ENCODE measurements at places on chromosomes 5 and 9.

DNA sequence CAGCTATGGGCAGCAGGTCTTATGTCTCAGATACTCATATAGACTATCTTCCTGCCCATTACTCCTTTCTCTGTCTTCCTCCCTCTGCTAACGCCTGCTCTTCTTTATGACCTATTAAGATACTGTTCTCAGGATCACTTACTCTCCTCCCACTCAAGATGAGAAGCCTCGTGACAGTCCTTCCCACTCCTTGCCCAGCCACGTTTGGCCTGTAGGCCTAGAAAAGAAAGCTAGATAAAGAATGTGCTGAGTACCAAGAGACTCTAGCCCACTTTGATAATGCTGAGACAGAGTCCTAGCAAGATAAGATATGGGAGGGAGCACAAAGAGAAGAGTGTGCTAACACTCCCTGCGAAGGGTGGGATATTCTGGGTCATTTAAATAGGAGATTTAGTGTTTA, 6.8 kb upstream of the DENND4C start:
- DNase-seq, result no peak

DNA sequence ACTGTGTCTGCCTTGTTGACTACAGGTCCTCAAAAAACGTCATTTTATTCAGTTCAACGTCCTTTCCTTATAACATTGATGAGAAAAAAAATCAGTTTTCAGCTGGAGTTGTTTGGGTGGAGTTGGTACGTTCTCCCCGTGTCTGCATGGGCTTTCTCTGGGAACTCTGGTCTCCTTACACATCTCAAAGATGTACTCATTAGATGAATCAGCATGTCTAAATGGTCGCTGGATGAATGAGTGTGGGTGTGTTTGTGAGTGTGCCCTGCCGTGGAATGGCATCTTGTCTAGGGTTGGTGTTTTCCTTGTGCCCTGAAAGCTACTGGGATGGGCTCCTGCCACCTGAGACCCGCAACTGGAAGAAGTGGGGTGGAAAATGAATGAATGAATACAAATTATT, 30.1 kb downstream of the EGR1 start:
- DNase-seq, result no peak

- no peak for DNase-seq
Measured at GRCh38 chr9:105346273-105346672, 101.6 kb upstream of the FSD1L start.

- no peak for DNase-seq
Measured at GRCh38 chr5:52560366-52560765, 227.3 kb upstream of the ITGA1 start.

GRCh38 chr5:32710550-32711361, at the start of gene NPR3:
NPR3 (plus strand) TSS chr5:32711321; CDS start chr5:32711777, 456 bp downstream.
- no peak for DNase-seq

DNA sequence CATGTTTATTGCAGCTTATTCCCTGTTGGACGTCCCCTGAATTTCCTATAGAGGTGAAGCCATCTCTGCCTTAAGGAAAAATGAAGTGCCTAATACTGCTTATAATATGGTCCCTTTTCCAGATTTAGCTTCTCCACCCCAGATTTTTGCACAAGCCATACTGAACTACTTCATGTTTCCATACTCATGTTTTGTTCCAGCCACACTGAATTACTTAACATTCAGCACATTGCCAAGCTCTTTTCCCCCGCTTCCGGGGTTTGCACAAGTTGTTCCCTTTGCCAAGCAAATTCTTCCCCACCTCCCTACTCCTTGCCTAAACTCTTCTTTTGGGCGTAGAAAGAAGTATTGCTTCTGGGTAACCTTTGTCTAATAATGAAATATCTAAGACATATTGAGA, 1.7 kb upstream of the CNTRL start:
- DNase-seq, result no peak

DNA sequence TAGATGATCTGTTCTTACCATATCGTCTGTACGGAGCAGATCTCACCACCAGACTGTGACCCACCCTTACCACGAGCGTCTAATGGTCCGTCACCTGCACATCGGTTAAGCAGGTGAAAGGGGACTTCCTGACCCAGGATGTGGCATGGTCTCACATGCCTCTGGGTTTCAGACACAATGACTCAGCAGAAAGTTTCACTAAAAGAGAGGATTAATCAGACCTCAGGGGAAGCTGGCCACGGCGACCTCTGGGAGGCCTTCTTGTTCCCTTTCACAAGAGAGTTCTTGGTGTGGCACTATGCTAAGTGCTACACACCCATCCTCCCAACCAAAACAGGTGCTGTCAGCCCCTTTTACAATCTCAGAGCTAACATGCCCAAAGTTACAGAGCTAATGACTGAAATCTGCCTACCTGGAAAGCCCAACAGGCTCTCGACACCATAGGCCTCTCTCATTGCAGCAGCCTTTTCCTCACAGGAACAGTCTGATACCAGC, 41.6 kb downstream of the ADAMTS12 start:
- DNase-seq, result no peak

DNA sequence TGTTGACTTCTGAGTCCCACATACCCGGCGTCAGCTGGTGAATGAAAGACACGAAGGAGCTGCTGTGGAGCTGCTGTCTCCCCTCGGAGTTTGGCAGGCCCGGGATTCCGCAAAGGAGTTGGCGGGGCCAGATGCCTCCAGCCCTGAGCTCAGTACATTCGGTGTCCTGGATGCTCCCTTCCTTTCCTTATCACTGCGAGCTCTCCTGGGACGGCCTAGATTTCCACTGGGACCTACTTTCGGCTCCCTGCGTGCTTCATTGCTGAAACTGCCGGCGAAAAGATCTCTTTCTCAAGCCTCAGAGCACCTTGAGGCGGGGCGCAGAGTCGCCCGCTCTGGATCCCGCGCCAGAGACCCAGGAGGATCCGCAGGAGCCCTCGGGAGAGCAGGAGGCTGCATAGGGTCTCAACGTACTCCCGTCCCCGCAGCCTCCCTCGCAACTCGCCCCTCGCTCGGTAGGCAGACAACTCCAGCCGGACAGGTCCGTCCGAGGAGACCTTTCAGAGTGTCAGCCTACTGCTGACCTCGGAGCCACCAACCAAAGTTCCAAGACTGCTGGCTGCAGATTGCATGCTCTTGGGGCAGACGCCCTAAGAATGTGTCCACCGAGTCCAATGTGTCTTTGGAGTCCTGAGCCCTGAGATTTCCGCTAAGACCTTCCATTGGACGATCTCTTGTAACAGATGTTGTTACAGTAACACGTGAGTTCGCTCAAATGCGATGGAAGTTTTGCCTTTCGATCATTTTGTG, 6.1 kb downstream of the ANXA2R start:
- DNase-seq, result no peak

DNA sequence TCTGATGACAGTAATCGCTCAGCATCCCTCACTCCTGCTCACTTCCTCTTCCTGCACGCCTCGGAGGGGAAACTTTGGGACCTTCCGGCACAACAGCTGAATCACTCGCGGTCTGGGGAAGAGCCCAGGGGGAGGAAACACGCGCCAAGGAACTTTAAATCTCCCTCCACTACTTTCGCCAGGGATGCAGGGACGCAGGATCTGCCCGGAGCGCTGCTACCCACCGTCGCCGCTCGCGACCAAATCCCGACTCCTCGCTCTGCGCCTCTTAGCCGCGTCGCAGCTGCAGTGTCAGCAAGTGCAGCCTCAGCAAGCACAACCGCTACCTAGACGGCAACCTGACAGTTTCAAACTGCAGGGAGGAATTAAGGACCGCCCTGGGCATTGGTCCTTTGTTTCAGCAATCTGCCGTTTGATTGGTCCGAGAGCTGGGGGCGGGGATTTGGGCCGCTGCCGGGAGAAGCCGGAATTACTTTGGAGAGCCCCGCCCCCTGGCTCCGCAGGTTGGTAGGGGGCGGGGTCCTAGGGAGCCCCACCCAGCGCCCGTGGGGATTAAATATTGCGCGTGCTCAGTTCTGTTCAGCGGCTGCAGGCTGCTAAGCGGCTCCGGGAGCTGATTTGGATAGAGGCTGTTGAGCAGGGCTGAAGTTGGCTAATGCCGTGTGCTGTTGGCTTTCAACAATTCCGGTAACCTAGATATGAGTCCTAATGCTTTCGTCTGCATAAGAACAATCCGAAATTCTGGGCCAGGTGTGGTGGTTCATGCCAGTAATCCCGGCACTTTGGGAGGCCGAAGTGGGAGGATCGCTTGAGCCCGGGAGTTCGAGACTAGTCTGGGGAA, at the start of gene POC5:
TSS of gene POC5 (minus strand) at position 356 of the 841 bp plus-strand sequence. CDS start 4,500 bp downstream, outside the sequence.
- DNase-seq, result peak; percentile 85

GRCh38 chr9:101435601-101436079, at the start of gene ALDOB:
ALDOB (minus strand) TSS chr9:101435774; CDS start chr9:101430887, 4,887 bp downstream.
- no peak for DNase-seq

DNA sequence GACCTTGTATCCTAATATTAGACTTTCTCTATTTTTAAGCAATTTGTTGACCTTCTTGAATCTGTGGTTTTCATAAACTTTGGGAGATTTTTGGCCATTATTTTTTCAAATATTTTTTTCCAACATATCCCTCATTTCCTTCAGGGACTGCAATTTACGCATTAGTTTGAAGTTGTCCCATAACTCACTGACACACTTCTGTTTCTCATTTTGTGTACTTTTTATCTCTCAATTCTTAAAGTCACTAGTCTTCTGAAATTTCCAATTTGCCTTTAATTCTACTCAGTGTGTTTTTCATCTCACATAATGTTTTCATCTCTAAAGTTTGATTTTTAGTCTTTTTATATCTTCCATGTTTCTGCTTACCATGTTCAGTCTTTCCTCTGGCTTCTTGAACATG, 356.8 kb downstream of the RAB3C start:
- DNase-seq, result no peak

- DNase-seq, result no peak
Measured at GRCh38 chr9:4328723-4329122, 28.9 kb upstream of the GLIS3 start.

- DNase-seq, result no peak
Measured at GRCh38 chr5:87650284-87650683, 237.6 kb upstream of the CCNH start.

GRCh38 chr5:154311362-154311761, 120.8 kb downstream of the GALNT10 start:
- DNase-seq, result no peak

GRCh38 chr5:62506659-62507460, 71.8 kb upstream of the LRRC70 start:
- no peak for DNase-seq

DNA sequence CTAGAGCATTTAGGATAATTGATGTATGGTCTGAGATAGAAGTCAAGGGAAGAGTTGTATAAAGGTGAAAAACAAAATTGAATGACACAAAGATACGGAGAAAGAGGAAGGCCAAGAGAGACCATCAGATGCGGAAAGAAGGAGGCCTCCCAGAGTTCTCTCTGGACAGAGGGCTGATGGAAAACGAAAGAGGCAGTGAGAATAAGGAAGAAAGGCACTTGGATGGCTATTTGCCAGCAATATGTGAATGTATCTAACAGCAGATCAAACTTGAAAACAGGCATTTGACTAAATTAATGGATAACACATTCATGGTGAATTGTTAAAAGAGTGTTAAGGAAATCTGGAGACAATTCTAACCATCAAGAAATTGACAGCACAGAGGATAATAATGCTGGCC, 2.4 kb upstream of the DOCK8 start:
- no peak for DNase-seq

GRCh38 chr9:72650206-72650605, 128.8 kb downstream of the TMC1 start:
- DNase-seq, result no peak
